ENCODE measurements at places on chromosomes 16 and 17. TPM values are rescaled to one million over a fixed set of nuclear protein-coding genes. Genes with fewer than 3 reads are reported as not detected.

- no peak for DNase-seq
Measured at GRCh38 chr17:18362698-18363100, 651 bp downstream of the SHMT1 start.

DNA sequence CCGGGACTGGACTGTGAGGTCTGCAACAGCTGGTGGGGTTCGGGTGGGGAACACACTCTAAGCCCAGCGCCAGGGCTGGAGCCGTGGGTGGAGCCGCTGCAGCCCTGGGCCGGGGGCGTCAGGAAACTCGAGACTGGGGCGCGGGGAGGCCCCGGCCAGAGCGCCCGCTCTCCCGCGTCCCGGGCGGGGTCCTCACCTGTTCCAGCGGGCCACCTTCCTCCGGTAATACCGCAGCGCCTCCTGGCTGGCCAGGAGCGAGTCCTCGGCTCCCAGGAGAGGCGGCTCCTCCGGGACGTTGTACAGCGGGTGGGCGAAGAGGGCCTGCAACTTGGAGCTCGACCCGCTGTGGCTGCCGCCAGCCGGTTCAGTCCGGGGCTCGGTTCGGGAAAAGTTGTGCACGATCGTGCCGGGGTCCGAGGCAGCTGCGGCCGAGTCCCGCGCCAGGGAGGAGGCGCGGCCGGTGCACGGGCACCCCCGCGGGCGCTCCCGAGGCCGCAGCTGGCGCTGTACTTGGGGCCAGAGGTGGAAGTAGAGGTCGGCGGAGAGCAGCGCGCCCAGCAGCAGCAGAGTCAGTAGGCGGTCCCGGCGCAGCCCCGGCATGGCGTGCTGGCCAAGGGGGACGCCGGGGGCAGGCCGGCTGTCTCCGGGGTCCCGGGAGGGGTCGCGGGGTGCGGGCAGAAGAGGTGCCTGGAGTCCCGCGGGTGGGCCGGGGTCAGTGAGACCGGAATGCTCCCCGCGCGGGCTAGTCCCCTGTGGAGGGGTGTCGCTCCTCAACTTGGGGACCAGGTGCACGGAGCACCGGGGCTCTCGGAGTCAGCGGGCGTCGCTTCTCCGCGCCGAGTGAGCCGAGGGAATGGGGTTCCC, 868 bp downstream of the FAM20A start:
- DNase-seq, result peak; percentile 8

CDRT15 gene
- polyA plus RNA-seq, result not detected

- no peak for DNase-seq
Measured at GRCh38 chr17:81859906-81860755, at the start of gene P4HB. P4HB (minus strand) TSS chr17:81860535; CDS start chr17:81860471, 64 bp downstream.

DNA sequence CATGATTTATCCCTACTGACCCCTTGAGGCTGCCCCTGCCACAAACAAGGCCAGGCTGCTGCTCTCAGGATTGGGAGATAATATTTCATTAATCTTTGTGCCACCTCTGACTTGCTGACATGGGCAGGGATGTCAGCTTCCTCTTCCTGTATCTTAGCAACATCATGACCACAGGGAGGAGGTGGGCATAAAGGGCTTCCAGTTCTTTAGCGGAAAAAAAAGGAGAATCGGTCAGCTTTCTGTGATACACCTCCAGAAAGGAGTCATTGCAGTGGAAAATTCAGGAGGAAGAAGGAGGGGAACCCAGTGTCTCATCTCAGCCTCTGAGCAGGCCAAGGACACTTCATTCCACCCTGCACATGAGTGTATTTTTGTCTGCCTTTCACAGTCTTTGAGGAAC, 206.8 kb upstream of the SDK2 start:
- no peak for DNase-seq

DNA sequence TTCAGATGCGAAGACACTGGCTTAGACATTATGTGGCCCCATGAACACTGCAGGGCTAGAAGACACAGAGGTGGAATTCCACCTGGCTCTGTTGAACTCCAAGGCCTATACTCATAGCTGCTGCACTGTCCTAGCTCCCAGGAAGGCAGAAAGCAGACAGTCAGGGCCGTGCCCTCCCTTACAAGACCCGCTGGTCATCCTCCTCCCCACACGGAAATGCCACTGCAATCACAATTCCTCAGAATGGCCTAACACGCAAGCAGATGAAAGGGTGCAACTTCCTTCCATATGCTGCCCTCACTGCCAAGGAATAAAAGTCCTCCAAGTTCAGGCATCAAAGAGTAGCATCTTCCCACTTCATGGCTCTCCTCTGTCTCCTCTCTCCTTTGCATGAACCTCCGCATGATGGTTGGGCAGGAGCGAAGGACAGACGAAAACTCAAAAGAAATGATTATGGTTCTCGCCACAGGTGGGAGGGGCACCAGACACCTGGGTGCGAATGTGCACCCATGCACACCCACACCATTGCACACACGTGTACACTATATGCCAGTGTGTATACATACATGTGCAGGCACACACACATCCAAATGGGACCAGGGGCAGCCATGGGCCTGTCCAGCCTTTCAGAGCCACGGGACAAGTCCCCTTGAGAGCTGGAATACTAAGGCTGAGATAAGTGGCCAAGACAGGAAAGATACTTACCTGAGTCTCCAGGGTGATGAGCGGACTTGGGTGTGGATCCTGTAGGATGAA, 113.3 kb downstream of the XYLT1 start:
- no peak for DNase-seq

DNA sequence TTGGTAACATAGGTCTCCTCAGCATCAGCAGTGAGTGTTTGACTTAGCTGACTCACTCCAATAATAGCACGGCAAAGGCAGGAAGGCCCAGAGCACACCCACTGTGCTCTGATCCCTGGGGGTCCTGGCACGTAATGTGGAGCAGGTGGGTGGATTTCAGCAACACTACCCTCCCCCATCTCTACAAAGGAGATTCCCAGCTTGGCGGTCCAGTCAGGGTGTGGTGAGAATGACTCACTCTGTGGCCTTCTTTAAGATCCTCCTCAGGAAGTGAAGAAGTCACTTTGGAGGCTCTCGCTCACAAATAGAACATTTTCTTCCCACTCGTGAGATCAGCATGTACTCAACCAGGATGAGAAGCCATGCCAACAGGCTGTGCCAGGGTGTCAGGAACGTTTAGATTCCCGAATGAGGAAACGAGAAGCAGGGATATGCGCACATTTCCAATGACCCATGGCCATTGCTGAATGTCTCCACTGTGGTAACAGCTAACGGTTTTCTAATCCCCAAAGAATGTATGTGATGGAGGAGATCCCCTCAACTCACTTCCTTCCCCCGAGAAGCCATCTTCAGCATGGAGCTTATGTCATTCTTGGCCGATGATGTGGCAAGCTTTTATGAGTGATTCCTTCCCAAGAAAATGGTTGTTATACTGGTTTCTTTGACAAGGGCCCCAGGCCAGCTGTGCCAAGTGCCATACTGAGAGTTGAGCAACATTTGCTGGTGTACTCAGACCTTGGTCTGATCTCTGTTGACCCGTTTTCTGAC, 365.2 kb downstream of the C16orf95 start:
- DNase-seq, result no peak

DNA sequence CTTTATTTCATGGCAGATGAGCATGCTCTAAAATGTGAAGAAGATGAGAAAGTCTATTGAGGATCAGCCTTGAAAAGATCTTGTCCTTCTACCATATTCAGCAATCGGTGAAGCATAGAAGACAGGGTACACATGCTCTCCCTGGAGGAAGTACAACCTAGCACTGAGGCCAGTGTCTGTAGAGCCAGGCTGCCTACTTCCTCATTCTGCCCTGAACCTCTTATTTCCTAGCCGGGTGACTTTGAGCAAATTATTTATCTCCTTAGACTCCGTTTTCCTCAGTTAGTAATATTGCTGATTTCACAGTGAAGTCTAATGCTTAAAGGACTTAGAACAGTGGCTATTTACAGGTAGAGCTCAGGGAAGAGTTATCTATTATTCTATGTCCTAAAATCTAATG, 58.4 kb downstream of the TMEM100 start:
- DNase-seq, result peak; percentile 73

- DNase-seq, result peak; percentile 55
Measured at GRCh38 chr17:59165933-59166342, 10.4 kb downstream of the PRR11 start.

DNA sequence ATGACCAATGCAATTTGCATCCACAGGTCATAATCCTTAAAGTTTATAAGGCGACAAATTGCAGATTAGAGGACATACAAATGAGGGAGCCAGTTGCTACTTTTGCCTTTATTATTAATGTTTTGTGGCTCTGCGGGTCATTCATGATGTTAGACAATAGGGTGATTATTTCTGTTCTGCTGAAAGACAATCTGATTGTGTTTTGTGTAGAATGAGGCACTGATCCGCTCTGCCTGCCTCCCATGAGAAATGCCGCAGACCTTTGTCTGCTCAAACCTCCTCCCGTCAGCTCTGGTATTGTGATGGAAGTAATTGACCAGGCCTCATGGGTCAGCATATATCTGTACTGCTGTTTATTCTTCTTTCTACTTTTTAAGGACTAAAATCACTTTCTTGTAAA, 224.9 kb downstream of the PRKCA start:
- DNase-seq, result no peak

Data from B cell (primary cell).